ENCODE measurements at places on chromosomes 6 and 20.

DNA sequence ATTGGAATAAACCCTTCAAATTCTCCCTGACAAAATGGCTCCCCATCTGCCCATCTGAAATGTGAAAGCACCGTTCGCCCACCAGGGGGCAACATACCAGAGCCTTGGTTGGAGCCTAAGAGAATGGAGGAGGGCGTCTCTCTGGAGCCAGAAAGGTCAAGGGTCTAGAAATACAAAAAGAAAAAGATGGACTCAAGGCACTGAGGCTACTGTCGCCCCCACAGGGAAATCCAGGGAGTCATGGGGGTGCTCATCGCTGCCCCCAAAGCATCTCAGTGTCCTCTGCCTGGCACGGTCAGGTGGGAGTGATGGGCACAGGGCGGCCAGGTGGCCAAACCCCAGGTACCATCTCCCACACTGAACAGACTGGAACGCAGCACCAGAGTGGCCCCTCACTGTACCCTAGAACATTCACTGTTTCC is 136.3 kb downstream of the ZMYND8 start:
- peak; percentile 36 for DNase-seq

DNA sequence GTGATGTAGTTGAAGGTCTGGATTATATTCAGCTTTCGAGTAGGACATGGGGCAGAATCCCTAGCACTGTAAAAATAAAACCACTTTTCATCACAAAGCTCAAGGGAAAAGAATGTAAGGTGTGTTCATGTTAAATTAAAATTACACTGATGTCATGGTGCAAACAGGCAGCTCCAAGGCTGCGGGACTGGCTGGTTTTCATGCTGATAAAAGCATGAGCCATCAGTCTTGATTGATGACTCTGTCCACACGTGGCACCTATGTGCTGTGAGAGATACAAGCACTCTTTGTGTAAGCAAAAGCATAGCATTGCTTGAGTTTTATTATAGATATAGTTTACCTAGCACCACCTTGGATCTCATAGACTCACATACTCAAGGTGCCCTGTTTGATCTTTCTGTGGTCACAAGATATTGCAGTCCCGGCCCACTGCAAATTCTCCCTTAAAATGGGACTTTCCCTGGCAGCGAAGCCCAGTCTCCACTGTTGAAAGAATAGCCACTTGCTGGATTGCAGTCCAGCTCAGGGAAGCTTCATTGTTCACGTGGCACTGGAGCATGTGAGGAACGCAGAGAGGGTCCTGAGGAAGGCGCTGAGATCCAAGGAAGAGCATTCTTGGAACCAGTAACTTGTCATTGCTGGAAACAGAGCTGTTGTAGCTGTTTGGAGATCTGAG is 90.6 kb downstream of the TIAM2 start:
- DNase-seq: no peak

DNA sequence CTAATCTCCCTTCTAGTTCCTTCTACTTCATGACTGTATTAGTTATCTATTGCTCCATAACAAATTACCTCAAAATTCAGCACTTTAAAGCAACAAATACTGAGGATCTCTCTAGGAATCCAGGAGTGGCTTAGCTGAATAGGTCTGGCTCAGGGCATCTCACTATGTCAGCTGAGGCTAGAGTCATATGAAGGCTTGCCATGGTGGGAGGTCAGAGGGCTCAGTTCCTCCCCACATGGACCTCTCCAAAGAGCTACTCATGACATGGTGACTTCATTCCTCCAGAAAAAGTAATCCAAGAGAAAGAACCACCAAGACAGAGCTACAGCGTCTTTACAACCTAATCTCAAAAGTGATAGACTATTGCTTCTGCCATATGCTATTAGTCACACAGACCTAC is 70.2 kb upstream of the PRND start:
- DNase-seq: no peak

- DNase-seq: no peak
Measured at GRCh38 chr6:125818225-125818657, 27.5 kb downstream of the NCOA7 start.

GRCh38 chr20:32356622-32357374 is 1.3 kb upstream of the ASXL1 start:
- DNase-seq: no peak

DNA sequence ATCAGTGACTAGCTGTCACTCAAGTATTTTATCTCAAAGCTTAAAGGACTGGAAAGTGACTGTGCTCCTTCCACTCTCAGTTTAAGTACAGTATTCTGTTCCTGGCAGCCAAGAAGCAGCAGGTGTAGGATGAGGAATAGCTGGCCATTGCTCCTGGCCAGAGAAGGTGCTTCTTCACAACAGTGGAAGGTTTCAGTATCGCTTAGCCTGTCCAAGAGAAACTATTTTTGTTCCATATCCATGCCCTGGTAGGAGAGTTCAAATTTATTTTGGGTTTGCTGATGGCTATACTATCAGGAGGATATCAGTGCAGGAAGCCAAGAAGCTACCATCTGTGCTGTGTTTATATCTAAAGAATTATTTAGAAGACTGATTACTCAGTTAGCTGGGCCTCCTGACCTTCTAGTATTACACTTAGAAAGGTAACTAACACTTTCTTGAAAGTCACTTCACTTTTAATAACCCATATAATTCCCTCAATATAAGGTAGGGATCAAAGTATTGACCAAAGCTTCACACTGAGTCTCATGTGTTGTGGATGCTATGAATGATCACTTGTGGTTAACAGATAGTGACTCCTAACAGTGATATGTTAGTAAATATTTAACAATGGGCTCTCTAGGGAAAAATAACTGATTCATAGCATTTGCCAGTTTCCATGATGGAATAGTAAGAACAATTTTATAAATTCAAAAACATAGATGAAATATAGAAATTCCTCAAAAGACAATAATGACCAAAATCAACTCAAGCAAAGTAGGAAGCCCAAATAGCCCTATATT is 99.9 kb downstream of the AIG1 start:
- DNase-seq: no peak

DNA sequence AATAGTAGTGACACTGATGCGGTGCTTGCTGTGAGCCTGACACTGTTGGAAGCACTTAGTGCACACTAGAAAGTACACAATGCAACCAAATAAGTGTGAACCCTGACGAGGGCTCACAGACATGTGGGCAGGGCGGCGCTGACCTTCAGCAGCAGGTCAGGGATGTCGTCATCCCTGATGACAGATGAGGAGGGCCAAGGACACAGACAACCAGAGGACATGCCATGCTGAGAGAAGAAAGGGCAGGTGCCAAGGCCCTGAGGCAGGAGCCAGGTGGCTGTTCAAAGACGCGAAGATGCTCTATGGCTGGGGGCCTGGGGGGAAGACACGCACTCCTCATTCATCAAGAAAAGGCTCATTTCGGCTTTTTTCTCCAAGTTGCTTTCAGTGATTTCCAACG is 176.4 kb upstream of the CST7 start:
- no peak for DNase-seq

GRCh38 chr20:10714236-10714975 is 40.6 kb upstream of the JAG1 start:
- DNase-seq: no peak

DNA sequence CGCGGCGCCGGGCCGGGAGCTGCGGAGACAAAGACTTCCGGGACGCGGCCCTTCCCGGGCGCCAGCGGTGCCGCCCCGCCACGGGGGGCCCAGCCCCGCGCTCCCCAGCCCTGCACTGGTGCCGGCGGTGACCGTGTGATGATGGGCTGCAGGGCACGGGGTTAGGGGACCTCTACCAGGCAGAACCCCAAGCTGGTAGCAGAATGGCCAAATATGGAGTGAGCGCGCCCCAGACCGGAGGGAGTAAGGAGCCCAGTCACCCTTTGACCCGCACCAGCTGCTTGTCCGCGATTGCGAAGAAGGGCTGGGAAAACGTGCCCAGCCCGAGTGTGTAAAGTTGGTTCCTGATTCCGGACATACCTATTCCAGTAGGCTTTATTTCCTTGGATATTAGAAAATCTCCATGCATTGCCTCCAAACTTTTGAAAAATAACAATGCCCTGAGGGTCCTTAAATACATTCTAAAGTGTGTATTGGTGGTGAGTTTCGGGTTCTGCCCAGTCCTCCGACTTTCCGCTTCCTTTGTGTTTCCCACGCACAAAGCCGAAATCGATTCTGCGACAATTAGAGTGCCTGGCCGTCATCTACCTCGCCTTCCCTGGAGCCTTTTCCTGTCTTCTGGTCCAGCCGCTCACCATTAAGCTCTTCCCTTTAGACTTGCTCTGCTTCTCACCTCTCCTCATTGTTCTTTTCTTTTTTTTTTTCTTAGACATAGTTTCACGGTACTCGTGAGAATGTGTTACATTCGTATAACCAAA is 1.1 kb downstream of the ABRACL start:
- DNase-seq: peak; percentile 24

DNA sequence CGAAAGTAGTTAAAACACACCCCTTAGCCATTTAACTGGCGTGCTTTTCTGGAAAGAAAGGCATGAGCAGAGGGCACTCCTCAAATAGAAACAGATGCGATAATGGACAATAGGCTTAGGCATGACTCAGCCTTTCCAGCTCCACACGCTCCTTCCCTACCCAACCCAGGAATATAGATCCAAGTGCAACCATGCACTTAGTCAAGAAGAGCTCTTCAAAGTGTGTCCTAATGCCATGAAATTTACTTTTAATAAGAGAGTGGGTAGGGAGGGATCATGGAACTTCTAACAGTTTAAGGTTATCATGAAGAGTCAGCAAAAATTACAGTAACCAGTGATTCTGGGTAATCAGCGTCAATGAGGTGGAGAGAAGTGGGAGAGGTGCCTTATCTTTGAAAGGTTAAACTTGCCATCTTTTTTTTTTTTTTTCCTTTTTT is 2.4 kb upstream of the EFHC1 start:
- no peak for DNase-seq

- no peak for DNase-seq
Measured at GRCh38 chr6:135181333-135182070, 394 bp downstream of the MYB start.

DNA sequence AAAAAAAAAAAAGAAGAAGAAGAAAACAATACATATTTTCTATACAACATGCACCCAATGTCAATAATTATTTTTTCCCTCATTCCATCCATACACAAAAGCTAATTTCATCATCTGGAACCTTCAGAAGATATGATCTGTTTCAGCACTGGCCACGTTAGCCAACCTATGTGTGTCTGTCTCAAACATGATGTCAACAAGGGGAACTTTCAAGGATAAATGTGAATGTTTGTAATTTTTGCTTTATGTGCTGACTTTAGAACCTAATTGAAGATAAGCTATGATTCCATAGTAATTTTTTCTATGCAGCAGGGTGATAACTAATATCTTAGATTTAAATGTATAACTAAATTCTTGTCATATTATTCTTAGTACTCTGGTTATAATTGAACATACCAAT is 37.9 kb downstream of the IPCEF1 start:
- DNase-seq: no peak

- DNase-seq: no peak
Measured at GRCh38 chr20:57093766-57094165, 172.7 kb downstream of the BMP7 start.

DNA sequence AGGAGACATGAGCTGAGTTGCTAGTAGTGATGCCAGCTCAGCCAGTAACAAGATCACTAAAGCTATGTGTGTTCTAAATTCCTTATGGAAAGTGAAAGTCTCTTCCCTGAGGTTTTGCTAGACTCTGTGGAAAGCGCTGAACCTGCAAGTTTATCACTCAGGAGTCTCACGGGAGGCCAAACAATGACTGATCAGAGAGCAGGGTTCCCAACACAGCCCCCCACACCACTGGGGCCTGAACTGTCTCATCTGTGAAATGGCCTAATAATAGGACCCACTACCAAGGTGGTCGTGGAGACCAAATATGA is 19.9 kb downstream of the ACSS1 start:
- DNase-seq: no peak

- DNase-seq: no peak
Measured at GRCh38 chr6:63448229-63448628, 124.1 kb upstream of the LOC128125822 start.

GRCh38 chr6:69868961-69869360 is 2.6 kb downstream of the COL19A1 start:
- no peak for DNase-seq

DNA sequence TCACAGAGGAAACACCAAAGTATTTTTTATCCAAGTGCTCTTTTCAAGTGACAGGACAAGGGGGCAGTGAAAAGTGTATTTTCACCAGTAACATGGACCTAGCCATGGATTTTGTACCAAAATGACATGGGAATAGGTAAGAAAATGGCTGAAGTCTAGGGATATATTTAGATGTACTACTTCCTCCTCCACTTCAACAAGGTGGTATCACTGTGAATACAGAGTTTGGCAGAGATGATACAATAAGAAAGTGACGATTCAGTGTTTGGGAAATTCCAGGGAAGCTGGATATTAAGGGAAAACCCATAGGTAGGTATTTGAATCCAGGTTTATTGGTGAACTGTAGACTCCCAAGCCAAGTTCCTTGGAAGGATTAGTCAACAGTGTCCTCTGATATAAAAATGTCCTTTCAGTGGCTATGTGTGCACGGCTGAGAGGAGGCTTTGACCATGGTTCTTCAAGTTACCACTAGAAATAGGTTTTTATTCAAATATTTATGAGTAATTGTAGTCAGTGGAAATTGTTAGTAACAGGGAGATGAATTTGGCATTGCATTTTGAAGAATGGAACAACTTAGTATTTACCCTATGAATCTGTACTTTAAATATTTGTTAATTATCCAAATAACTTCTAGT is 356.0 kb upstream of the CITED2 start:
- DNase-seq: no peak

GRCh38 chr6:116974526-116975316 is 97.7 kb downstream of the RFX6 start:
- no peak for DNase-seq

Measured in activated naive CD8-positive, alpha-beta T cell treated with anti-CD3 and anti-CD28 coated beads for 36 hours (primary cell).